ENCODE measurements at places on chromosomes 3 and 15.

DNA sequence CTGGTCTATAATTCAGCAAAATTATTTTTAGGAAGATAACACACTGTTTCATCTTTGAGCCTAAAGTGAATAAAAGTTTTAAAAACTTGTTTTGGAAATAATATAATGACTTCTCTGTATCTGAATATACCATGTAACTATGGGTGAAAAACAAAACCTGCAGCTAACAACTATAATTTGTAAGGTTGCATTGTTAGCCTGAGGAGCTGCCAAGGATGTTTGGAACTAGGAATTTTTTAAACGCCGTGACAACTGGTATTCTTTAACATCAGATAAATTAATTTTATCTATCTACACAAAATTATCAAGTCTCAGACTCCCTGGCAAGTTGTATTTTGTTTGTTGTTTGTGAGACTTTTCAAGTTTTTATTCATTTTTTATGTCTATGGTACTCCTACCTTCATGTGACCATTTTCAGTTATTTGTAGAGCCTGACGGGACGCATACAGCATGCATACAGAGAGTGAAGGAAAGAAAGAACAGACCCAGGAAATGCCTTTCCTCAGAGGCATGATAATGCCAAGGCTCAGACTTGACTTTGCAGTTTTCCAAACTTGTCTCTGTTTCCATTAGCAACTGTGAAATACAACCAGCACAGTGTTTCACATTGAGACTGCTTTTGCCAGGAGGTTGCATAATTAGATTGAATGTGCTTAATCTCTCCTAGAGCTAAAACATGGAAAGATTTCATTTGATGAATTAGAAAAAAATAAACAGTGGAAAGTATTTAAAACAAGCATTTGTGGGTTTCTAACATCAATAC lies 60.8 kb upstream of the ARHGEF26 start:
- no peak for DNase-seq

DNA sequence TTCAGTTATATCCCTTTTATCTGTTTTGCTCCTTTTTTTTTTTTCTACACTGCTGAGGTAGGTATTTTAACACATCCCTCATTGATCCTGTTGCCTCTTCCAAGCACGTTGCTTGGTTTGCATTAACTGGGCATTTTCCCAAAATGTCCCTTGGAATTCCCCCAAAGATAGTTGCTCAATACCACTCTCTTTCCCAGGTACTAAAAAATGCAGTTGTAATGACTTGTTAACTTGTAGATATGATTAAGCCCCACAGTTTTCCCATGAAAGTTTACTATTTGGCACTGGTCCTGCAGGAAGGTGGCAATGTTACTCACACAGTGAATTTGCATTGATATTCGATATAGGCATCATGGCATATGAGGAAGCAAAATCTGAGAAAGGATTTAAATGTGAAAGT lies 67.1 kb downstream of the GRM7 start:
- DNase-seq, result no peak

DNA sequence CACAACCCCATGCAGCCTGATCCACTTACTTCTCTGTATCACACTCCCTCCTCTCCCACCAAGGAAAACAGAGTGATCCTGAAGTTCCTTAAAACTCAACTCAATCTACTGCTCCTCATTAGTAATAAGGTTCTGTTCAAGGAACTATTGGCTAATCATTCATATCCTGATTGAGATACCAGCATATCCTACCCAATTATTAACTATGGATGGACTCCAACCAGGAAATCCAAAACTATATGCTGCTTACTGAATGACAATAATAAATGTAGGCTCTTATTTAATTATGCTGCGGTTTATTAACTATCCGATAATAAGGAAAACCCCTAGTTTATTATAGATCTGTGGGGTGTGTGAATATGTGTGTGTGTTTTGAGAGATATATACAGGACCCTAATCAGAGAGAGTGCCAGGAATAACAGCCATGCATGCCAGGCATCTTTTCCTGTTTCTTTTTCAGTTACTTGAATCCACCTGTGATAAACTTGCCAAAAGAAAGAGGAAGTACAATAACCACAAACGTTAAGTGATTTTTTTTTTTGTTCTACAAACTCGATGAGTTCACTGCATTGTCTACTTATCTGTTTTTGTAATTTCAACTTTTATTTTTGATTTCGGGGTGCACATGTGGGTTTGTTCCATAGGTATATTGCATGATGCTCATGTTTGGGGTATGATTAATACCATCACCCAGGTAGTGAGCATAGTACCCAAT lies 1031.7 kb upstream of the CFAP20DC start:
- DNase-seq, result no peak

DNA sequence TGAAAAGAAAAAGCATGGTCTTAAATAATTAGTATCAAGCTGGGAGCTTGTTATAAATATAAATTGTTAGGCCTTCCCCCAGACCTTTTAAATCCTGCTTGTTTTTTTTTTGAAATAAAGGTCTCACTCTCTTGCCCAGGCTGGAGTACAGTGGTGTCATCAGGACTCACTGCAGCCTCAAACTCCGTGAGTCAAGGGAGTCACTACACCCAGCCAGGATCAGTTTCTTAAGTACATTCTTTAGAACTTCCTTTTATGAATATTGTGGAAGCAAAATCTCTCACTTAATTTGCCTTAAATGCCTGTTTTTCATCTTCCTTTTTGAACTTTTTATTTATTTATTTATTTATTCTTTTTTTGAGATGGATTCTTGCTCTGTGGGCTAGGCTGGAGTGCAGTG lies 20.8 kb upstream of the DENND4A start:
- no peak for DNase-seq
